ENCODE measurements at places on chromosomes 16 and 17.

- no peak for DNase-seq
Observed at GRCh38 chr16:6892966-6893365, 439.7 kb upstream of the RBFOX1 start.

DNA sequence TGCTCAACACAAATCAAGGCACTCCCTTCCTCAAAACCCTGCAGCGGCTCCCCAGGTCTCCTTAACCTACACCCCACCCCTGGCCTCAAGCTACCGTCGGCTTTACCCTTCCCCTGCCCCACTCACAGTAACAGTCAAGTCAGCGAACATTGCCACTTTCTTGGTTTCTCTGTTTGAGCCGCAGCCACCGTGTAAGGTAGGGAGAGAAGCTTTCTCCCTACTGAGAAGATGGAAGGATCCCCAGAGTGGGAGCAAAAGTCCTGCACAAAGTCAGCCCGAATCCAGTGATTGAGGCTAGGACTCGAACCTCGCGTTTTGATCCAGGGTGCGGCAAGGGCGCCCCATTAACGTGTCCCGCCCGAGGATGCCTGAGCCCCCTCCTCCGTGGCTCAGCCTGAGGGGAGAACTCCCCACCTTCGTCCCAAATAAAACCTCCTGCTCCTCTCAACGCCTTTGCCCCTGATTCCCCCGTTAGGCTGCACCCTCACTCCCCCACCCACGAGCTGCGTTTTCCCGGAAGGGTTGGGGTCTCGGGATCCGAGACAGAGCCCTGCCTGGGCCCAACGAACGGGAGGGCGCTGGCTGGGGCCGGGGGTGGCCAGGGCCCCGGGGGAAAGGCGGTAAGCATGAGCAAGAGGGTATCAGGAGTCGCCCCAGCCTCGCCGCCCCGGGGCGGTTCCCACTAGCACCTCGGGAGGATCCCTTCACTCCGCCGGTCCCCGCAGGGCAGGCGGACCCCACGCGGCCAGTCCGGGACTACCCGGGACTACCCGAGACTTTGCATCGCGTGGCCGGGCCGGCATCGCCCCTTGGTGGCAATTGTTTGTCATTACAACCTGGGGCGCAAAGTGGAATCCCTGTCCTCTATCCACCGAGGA is 9.9 kb upstream of the NAGS start:
- DNase-seq: peak; percentile 56

- no peak for DNase-seq
Observed at GRCh38 chr16:57774705-57775285, 27.5 kb downstream of the KIFC3 start.

DNA sequence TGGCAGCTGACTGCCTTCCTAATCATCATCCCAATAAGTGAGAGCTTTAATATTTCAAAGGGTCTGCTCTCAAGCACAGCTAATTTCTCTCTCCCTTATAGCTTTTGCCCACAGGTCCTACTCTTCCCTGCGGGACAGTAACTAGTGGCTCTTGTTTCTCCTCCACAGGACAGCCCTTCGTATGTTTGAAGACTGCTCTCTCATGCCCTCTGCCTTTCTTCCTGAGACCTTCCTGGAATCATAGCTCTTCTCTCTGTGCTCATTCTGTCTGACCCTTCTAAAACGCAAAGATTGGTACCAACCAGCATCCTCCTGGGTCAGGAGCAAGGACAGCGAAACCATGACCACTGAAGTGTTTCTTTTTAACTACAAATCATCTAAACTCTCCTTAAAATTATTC is 168.9 kb downstream of the GRIN2A start:
- no peak for DNase-seq

GRCh38 chr17:17845046-17845775 is 8.4 kb upstream of the SREBF1 start:
- no peak for DNase-seq

DNA sequence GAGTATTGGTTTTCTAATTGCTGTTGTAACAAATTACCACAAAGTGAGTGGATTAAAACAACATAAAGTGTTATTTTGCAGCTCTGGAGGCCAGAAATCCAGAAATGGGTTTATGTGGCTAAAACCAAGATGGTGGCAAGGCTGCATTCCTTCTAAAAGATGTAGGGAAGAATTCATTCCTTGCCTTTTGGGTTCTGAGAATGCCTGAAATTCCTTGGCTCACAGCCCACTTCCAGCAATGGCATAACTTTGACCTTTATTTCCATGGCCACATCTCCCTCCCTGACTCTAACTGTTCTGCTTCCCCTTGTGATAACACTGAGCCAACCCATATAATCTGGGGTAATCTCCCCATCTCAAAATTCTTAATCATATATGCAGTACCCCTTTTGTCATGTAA is 269.6 kb upstream of the RPL38 start:
- DNase-seq: no peak

DNA sequence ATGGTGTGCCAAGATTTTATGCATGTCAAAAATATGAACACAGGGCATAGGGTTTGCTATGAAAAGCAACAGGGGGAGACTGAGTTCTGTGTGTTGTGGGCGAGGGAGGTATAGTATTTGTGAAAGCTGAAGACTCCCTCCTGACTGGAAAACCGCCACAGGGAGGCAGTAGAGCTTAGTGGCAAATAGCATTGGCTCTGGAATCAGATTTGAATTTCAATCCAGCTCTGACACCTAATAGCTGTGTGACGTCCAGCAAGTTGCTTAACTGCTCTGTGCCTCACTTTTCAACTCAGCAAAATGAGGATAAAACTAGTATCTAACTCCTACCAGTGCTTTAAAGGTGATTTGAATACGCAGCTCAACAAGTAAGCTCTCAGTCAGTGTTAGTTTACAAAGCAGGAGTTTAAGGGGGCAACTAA is 22.0 kb downstream of the KPNA2 start:
- DNase-seq: peak; percentile 35

DNA sequence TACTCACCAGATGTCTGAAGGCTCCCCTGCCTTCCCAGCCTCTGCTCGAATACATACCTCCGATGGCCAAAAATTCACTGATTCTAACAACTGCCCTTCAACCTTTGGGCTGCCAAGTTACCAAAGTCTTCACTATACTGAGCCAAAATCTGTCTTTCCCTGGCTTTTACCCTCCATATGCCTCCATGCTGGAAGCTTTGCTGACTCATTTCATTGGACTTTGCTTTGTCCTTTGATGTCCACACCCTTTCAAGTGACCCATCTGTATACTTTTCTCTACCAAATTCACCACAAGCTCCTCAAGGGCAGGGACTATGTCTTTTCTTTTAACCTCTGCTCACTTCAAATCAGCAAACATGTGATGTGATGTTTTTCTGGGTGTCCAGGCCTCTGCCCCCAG is 21.0 kb upstream of the MTMR4 start:
- no peak for DNase-seq

DNA sequence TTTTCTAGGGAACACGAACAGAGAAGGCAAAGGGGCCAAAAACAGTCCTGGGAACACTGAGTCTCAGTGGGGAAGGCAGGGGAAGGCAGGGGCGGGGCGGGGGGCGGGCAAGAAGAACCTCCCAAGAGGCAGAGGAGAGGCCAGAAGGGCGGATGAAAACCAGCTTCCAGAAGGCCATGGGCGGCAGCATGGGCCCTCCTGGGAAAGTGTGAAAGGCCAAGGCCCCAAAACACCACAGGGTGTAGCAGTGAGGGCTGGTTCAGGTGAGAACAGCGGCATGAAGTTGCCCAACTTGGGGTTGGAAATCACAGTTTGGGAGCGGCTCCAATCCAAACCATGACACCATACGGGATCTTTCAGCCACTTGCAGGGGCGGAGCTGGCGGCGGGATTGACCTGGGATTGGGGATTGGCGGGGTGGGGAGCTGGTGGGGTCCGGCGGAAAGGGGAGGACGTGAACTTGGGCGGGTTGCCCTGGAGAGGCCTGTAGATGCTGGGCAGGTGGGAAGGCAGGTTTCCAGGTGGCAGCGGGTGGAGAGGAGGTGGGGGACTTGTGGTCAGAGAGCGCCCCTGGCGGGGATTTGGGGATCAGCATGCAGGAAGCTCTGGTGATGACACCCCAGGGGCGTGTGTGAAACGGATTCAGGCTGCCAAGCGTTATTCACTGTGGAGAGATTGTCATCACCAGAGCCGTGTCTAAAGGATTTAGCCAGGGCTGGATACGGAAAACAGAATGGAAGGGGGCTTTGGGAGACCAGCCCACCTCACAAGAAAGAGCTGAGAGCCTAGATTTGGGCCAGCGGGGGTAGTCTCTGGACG is 80.9 kb downstream of the ARHGAP23 start:
- DNase-seq: peak; percentile 56

- no peak for DNase-seq
Observed at GRCh38 chr16:67647111-67647651, 2.2 kb downstream of the CARMIL2 start.

GRCh38 chr17:18344021-18344420 is 19.3 kb downstream of the SHMT1 start:
- DNase-seq: no peak

GRCh38 chr17:81386646-81387099 is 8.6 kb upstream of the BAHCC1 start:
- no peak for DNase-seq

DNA sequence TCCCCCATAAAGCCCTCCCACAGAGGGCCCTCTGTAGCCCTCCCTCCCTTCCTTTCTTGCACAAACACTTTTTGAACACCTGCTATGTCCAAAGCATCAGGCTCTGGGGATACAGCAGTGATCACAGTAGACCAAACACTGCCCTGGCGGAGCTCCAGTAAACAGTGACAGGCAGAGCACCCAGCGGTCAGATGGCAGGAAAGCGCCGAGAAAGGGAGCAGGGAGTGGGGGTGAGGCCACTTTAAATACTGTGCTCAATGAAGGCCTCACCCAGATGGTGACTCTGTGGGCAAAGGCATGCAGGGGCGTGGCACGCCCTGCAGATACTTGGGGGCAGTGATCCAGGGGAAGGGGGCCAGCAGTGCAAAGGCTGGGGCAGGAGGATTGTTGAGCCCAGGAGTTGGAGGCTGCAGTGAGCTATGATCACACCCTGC is 7.6 kb downstream of the PRR29 start:
- no peak for DNase-seq

- DNase-seq: no peak
Observed at GRCh38 chr17:59488805-59489204, 76.6 kb upstream of the DHX40 start.

GRCh38 chr17:74453665-74454196 is 12.7 kb upstream of the CD300A start:
- DNase-seq: peak; percentile 56

GRCh38 chr16:86072328-86073102 is 173.6 kb downstream of the IRF8 start:
- DNase-seq: no peak

GRCh38 chr17:17433000-17433703 is 43.6 kb upstream of the MED9 start:
- DNase-seq: no peak

GRCh38 chr17:921161-921560 is 58.4 kb downstream of the NXN start:
- DNase-seq: no peak

DNA sequence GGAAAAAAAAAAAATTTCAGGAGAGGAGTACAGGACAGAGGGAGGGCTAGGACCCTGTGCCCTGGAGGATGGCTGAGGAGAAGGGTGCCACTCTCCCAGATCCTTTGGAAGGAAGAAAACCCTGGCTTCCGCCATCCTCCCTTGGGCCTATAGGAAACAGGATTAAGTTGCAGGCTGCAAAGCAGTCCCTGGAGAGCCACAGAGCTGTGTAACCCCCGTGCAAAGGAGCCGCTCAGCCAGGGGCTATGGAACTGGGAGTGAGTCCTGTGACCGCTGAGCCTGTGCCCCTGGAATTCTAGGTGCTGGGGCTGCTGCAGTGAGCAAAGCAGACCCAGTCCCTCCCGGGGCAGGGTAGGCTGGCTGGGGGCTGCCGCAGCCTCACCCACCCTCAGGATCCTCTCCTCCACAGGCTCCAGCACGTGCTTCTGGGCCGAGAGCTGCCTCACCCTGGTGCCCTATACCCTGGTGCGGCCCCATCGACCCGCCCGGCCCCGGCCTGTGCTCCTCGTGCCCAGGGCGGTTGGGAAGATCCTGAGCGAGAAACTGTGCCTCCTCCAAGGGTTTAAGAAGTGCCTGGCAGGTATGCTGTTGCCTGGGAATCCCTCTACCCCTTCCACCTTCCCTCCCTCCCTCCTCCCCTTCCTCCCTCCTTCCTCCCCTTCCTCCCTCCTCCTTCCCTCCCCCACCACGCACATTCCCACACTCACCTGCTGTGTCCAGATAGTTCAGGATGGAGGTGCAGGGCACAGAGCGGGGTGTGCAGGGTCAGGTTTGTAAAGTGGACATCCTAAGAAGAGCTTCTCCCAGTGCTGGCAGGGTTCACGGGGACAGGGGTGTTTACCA is 15.3 kb downstream of the SGSH start:
- no peak for DNase-seq

DNA sequence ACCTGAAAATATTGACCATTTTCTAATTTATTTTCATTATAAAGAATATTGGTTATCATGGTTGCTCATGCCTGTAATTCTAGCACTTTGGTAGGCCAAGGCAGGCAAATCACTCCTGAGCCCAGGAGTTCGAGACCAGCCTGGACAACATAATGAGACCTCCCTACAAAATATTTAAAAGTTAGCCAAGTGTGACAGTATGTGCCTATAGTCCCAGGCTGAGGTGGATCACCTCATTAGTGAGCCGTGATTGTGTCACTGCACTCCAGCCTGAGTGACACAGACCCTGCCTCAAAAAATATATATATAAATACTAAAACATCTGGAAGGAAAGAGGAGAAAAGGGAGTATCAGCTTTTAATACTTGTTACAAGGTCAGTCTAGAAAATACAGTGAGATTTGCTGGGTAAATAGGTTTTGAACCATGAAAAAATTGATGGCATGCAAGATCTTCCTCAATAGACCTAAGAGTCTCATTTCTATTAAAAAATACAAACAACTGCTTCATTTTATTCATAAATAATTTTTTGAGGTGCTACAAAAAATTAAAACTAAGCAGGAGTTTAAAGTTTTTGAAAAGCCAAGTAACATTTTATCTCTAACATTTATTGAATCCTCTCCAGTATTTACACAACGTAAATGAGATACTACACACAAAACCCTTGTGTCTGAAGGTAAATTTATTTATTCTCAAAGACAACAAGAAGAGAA is 47.7 kb downstream of the TUBD1 start:
- DNase-seq: no peak

DNA sequence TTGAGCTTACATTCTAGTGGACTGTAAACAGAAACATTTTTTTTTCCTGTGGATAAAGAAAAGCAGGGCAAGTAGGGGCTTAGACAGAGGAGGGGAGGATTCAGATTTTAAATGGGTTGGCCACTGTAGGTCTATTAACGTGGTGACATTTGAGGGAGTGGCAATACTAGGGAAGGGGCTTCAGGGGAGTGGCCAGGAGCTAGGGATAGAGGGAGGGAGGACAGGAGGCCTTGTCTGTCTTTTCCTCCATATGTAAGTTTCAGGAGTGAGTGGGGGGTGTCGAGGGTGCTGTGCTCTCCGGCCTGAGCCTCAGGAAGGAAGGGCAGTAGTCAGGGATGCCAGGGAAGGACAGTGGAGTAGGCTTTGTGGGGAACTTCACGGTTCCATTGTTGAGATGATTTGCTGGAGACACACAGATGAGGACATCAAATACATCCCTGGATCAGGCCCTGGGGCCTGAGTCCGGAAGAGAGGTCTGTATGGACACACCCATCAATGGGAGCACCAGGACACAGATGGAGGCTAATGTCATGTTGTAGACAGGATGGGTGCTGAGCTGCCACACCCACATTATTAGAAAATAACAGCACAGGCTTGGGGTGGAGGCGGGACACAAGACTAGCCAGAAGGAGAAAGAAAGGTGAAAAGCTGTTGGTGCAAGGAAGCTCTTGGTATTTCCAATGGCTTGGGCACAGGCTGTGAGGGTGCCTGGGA is 6.5 kb upstream of the HBM start:
- DNase-seq: no peak

GRCh38 chr17:61784510-61784909 is 78.8 kb downstream of the BRIP1 start:
- DNase-seq: no peak

All from activated T-cell treated with anti-CD3 and anti-CD28 coated beads for 1 hour (primary cell).